ENCODE measurements at places on chromosomes 6 and 20. TPM values are rescaled to one million over a fixed set of nuclear protein-coding genes. Genes with fewer than 3 reads are reported as not detected.

MRS2 gene
- 33.5 TPM for total RNA-seq

ADNP gene
- total RNA-seq = 41.5 TPM

MTHFD1L gene
- total RNA-seq = 8.3 TPM

CSNK2A1 gene
- total RNA-seq = 77.1 TPM

TGM3 gene
- total RNA-seq = not detected

MPC1 gene
- total RNA-seq = 77.5 TPM

TAAR1 gene
- not detected for total RNA-seq

DNA sequence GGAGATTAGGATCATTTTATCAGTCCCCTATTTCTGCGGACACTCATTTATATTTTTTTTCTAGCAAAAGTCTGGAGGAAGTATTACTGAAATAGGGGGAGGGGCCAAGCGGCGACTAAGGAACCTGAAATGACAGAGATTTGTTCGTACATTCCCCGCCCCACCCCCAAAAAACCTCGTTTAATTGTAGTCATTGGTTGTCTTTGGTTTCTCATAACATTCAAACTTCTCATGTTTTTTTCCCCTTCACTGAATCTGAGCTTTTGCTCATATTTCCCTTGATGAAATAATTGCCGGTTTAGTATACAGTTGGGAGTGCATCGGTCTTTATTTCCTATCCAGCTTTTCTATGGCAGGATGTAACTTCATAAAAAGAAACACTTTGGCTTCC is 768 bp upstream of the FYN start:
- no peak for DNase-seq

- DNase-seq = no peak
These were observed 252.5 kb downstream of the LAMA2 start for GRCh38 chr6:129135451-129135850.

- no peak for DNase-seq
These were observed 11.0 kb upstream of the TIAM2 start for GRCh38 chr6:154984146-154984545.

DNA sequence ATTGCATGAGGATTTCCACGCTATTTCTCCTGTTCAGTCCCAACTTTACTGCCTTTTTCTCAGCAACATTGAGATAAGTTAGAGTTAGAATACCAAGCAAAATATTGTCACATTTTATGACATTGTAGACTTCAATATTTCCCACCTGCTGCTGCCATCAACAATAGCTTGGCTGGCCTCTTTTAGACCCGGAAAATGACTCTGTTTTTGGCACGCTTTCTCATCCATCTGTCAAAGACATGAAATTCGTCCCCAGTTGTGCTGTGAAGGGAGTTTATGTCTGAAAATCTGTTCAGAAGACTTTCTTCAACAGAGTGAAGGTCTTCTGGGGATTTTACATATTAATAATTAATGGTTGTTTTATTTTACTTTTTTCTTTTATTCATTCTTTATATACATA is 857.3 kb downstream of the FRK start:
- no peak for DNase-seq

GRCh38 chr20:20772497-20773085 is 60.1 kb upstream of the RALGAPA2 start:
- no peak for DNase-seq

DNA sequence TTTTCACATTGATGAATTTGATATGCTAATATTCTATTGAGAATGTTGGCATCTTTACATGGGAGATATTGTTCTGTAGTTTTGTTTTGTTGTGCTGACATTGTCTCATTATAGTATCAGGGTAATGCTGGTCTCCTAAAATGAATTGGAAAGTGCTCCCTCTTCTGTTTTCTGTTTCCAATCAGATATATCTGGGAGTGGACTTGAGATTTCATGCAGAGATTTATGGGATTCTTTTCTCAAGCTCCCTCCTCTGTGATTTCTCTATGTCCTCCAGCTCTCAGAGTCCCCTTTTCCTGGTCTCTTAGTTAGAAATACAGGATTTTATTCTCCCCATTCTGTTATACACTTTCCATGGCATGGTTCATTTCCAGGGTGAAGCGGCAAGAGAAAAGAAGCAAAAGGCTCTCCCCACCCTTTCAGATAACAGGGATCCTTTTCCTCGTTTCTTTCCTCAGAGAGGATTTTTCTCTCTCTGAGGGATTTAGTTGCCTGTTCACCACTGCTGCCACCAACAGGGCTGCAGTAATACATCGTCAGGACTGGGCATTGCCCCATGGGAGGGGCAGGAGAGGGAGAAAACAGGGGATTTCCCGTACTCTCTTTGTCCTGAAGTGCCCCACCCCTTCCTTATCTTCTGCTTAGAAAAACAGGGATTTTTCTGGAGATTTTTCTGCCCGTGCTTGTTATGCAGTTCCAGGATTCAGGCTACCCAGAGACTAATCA is 59.3 kb upstream of the STMND1 start:
- no peak for DNase-seq

- DNase-seq = no peak
These were observed at the start of gene SALL4 for GRCh38 chr20:51802170-51802751. TSS of gene SALL4 (minus strand) at chr20:51802521. CDS start at chr20:51802408, 113 bp downstream.

GRCh38 chr6:142482249-142482648 is 180.4 kb downstream of the ADGRG6 start:
- no peak for DNase-seq

DNA sequence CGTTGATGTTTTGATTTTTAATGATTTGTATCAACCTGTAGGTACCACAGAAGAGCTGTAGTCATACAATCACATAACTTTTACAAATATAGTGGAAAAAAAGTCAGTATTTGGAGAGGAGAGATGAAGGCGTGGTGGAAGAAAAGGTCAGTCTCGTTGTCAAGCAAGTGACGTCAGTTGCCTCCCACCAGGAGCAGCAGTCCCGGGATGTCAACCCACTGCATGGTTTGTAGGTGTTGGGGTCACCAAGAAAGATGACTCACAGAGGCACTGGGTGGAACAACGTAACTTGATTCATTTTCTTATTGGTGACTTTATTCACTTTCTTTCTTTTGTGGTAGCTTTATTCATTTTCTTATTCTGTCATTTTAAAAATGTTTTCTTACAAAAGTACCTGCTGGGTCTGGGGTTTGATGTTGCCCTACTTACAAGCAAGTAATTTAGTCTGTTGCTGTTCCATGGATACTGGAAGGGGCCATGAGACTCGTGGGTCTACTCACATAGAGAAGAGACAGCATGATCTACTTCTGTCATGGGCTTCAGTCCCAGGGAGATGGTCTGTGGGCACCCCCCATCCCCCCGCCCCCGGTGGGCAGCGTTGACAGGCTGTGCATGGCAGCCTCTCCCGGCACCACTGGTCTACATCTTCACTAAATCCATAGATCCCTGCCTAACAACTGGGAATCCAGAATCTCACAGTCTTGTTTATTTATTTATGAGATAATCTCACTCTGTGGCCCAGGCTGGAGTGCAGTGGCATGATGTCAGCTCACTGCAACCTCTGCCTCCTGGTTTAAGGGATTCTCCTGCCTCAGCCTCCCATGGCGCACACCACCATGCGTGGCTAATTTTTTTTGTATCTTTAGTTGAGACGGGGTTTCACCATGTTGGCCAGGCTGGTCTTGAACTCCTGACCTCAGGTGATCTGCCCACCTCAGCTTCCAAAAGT is 36.4 kb upstream of the SYNJ2 start:
- DNase-seq = no peak

- no peak for DNase-seq
These were observed 94.6 kb downstream of the TFAP2A start for GRCh38 chr6:10320291-10320690.

GRCh38 chr6:144582939-144583613 is 297.9 kb downstream of the UTRN start:
- DNase-seq = peak; percentile 66

- no peak for DNase-seq
These were observed 3.8 kb upstream of the TRIB3 start for GRCh38 chr20:376750-377149.

DNA sequence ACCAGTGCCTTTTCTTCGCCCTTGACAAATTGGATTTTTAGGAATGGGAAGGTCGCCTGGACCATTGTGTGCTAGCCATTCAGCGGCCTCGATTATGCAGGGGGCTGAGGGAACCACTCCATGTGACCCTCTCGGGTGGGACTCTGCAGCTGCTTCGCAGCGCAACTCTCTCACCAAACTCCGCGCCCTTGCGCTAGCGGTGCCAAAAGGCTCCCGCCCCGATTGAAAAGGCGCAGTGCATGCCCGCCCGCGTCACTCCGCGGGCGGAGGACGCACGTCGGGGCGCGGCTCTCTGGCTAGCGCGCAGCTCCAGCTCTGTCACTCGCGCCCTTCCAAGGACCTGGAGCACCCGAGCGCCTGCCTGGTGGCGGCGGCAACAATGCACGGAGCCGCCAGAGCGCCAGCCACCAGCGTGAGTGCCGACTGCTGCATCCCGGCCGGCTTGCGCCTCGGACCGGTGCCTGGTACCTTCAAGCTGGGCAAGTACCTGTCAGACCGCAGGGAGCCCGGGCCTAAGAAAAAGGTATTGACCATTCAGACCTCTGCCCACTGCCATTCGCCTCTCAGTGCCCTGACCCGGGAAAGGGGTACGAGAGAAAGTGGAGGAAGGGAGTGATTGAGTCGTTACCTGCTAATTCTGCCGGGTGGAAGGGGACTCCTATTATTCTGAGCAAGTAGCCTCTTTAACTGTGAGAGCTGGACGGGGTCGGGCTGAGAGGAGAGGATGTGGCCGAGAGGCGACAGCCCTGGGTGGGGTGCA is at the start of gene PRDM13:
TSS of gene PRDM13 (plus strand) at position 178 of the 760 bp plus-strand sequence. CDS start at position 380, 202 bp downstream.
- no peak for DNase-seq

DNA sequence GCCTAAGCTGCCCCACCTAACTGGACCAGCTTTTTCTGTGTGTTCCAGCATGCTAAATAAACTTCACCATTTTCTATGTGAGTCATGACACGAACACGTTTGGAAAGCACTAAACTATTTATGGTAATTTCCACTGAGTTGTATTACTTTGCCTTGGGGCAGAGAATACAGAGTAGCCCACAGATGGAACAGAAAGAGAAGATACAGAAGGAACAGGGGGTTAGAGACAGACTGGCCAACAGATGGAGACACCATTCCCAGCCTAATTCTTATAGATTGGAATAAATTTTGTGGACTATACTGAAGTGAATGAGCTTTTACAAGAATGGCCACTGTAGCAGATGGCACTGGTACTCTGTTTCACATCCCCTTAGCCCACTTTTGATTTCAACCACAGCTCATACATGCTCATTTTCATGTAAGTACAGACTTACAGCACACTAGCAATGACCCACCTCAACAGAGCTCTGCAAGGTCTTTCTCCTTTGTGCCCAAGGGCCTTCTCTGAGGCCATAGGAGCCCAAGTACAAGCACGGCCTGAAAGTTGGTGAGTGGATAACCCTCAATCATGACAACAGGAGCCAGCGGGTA is 13.1 kb upstream of the NT5DC1 start:
- DNase-seq = no peak

- no peak for DNase-seq
These were observed 202.3 kb downstream of the THBS2 start for GRCh38 chr6:169051371-169051770.

- no peak for DNase-seq
These were observed 17.5 kb downstream of the CTCFL start for GRCh38 chr20:57507477-57507876.

DNA sequence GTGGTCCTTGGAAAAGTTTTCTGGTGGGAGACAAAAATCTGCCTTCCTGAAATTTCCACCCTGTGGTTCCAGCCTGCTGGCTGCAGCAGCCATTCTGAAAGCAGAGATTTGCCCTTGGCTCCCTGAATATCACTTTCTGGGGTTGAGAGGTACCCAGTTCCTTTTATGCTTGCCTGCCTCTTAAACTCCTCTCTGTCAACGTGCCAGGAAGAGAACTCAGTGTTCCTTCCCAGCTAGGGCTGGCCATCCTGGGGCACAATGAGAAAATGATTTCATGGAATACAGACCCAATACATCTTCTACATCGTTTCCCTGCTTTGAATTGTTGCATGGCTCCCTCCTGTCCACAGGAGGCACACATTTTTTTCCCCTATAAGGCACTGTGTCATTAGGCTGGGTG is 1.6 kb upstream of the DSN1 start:
- DNase-seq = no peak

GRCh38 chr6:113529196-113529595 is 327.9 kb upstream of the MARCKS start:
- DNase-seq = no peak

- peak; percentile 83 for DNase-seq
These were observed at the start of gene MICB for GRCh38 chr6:31497531-31498476. TSS of gene MICB (plus strand) at chr6:31498145. CDS start at chr6:31498194, 49 bp downstream.

DNA sequence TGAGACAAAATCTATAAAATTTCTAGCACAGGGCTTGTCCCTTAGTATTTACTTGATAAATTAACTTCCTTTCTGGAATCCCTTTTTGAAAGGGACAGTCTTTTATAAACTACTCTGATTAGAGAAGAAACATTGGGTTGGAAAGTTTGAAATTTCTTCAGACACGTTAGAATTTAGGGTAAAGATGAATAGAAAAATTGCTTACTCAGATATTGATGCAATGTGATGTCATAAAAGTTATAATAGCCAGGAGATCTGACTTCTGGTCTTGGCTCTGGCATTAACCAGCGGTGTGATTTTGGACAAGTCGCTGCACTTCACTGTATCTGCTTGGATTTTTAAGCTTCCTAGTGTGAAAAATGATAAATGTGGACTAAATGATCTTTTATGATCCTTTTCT is 9.7 kb upstream of the TNFRSF21 start:
- no peak for DNase-seq

- no peak for DNase-seq
These were observed 27.9 kb downstream of the B4GALT5 start for GRCh38 chr20:49685809-49686208.

- DNase-seq = no peak
These were observed 210.9 kb downstream of the TINAG start for GRCh38 chr6:54519161-54519560.

DNA sequence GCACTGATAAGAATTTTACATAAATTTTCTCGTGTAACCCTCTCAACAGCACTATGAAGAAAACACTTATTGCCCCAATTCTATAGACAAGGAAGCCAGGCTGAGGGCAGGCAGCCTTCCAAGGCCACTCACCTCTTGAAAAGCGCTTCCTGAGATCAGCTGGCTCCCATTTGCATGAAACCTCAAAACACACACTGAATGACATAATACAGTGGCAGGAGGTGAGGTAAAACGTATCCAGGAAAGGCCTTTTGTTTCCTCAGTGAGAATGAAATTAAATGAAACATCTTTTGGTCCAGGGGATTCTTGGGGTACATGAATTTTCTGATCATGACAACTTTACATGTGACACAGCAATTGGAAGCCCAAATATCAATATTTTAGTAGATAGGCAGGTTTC is 112.5 kb downstream of the WDR27 start:
- no peak for DNase-seq

DNA sequence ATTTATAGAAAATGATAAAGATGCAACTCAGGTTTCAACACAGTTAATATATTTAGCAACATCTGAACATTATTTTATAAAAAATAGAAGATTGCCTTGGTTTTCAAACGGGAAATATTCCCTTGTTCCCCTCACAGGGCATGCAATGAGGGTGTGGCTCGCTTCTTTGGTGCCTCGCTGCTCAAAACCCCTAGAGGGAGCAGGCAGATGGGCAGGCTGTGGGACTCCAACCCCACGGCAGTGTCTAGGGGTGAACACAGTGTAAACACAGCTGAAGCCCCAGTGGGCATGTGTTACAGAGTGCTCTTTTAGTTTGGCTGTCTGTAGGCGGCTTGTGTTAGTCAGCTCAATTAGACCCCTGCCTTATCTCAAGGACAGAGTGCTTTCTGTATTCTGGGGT is 560.8 kb upstream of the IMPG1 start:
- no peak for DNase-seq

GRCh38 chr20:19926591-19926990 is 90.6 kb upstream of the NAA20 start:
- no peak for DNase-seq
